Keratinocyte (primary cell): ENCODE measurements at places on chromosomes 16 and 17. TPM values are rescaled to one million over a fixed set of nuclear protein-coding genes. Genes with fewer than 3 reads are reported as not detected.

GRCh38 chr17:59487161-59487873, 78.1 kb upstream of the DHX40 start:
- DNase-seq: no peak

DNA sequence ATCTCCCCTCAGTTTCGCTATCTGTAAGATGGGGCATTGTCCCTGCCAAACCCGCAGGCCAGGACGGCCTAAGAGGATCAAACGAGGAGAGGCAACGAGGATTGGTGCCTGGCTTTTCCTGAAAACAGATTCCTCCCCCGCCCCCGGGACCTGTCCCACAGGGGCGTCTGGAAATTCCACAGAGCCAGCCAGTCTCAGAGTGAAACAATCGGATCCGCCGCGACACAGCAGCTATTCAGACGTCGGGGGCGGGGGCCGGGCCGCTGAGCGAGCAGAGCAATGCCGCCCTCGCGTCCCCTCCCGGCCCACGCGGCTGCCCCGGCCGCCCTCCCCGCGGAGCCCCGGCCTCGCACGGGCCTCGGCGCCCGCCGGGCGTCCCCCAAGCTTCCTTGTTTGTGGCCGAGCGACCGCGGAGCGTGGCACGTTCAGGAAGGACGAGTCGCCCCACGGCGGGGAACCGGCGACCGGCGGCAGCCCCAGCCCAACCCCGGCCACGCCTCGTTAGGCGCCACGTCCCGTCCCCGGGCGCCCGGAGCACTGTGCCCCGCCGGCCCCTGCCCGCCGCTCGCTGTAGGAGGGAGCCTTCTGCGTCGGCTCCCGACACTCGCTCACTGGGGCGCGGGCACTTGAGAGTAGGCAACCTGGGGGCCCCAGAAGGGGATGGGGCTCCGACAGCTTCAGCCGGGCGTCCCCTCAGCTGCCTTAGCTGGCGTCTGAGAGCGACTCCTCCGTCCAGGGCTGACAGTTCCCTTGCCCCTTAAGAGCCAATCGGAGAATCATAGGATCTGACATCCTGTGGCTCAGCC, 29.6 kb upstream of the PHOSPHO1 start:
- no peak for DNase-seq

Gene PDILT
- not detected in 3 replicates for polyA plus RNA-seq

GRCh38 chr17:40483679-40484078, 17.7 kb downstream of the TNS4 start:
- DNase-seq: peak; percentile 49

DNA sequence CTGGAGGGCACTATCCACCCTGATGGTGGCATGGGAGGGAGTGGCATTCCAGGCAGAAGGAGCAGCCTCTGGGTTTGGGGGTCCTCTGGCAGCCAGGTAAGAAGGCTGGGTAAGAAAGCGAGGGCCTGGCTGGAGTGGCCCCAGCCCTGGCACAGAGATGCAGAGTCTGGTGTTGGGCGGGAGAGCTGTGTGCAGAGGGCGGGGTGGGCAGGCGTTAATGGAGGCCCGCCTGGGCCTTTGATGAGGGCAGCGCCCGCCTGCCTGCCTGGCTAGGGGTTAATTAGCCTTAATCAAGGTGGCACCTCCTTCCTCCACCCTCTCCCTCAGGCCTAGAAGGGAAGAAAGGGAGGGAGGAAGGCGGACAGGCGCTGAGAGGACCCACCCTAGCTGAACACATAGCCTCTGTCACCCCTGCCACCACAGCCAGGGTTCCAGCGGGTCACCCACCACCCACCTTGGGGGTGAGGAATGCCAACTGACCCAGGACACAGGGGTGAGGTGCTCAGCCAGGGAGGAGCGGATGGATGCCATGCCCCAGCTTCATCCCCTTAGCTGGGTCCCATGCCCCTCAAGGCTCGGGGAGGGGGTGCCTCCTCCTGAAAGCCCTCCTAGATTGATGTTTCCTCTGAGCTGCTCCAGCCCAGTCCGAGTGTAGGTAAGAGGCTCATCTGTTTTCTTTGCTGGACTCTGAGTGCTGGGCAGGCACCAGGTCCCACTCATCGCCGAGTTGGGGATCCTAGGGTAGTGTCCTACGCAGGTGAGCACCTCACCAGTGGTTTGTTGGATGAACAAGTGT, 13.4 kb upstream of the FAM83G start:
- no peak for DNase-seq

- no peak for DNase-seq
Measured at GRCh38 chr17:72477491-72477890, 356.7 kb downstream of the SOX9 start.

DNA sequence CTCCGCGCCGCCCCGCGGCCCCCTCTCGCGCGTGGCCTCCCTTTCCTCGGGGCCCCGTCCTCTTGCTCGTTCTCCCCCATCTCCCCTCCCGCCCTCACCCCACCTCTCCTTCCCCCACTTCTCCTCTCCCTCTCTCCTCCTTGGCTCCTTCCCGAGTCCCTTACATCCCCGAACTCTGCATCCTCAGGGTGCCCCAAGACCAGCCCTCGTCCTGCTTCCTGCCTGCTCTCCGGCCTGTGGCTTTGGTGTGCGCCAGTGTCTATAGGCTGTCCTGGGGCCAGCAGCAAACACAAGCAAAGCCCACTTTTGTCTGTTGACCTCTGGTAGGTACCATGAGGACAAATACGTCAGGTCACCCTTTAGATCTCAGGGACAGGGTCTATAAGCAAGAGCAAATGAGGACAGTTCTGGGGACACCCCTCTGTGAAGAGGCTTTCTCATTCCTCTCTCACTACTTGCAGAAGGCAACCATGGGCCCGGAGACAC, 284 bp upstream of the COPZ2 start:
- no peak for DNase-seq

- DNase-seq: no peak
Measured at GRCh38 chr16:89764711-89765201, 43.4 kb downstream of the ZNF276 start.

Gene MYH11
- not detected in 3 replicates for polyA plus RNA-seq

Gene PRAC1
- polyA plus RNA-seq: not detected in 3 replicates

GRCh38 chr16:51565184-51565583, 414.1 kb upstream of the SALL1 start:
- DNase-seq: no peak

Gene CCT6B
- 0.65 to 1.4 TPM (median 1.1 TPM) in 3 replicates for polyA plus RNA-seq

DNA sequence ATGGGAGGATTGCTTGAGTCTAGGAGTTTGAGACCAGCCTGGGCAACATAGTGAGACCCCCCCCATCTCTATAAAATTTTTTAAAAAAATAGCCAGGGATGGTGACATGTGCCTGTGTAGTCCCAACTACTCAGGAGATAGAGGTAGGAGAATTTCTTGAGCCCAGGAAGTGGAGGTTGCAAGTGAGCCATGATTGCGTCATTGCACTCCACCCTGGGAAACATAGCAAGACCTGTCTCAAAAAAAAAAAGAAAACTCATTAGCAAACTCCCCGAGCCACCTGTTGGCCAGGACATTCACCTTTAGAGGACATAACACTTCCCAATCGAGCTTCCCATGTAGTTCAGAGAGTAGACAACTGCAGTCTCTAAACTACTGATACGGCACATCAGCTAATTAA, 274.2 kb downstream of the ABCC12 start:
- DNase-seq: no peak

Gene PLD6
- 0.99 to 1.6 TPM (median 1.2 TPM) in 3 replicates for polyA plus RNA-seq

GRCh38 chr17:51764387-51764971, 394.0 kb downstream of the CA10 start:
- peak; percentile 30 for DNase-seq

Gene SYT17
- 0.04 to 0.23 TPM in 2 of 3 replicates, not detected in the other for polyA plus RNA-seq

GRCh38 chr16:23227529-23227928, 45.0 kb downstream of the SCNN1G start:
- DNase-seq: no peak

Gene GNGT2
- polyA plus RNA-seq: not detected in 3 replicates

- DNase-seq: no peak
Measured at GRCh38 chr16:82945420-82946101, 318.8 kb downstream of the CDH13 start.

DNA sequence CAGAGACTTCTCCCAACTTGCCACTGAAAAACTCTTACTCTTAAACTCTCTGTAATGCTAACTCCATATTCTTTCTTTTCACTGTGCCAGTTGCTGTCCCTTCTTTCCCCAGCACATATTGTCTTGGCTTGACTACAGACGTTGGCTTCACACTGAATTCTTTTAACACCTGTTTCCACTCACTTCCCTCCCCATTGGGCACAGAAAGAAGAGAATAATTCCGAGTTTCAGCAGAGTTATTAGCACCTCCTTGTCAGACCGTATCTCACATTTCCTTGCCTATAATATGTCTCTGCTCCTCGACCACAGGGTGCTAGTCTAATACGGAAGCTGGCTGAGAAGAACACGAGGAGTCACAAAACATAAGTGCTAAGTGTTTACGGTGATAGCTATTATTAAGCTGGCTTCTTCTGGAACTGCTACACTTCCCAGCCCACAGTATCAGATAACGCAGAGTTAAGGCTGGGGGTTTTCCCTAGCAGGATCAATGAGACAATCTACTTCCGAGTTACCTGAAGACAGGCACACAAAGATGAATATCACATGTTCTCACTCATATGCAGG, 188.5 kb upstream of the CDH8 start:
- DNase-seq: no peak

GRCh38 chr16:72787130-72787513, 260.8 kb downstream of the ZFHX3 start:
- no peak for DNase-seq

GRCh38 chr17:60160829-60161501, 11.2 kb downstream of the CA4 start:
- DNase-seq: no peak

- DNase-seq: no peak
Measured at GRCh38 chr16:3149630-3150345, 15.0 kb downstream of the ZNF213 start.

- no peak for DNase-seq
Measured at GRCh38 chr17:66304304-66305174, 2.1 kb downstream of the PRKCA start.

GRCh38 chr17:81916234-81917001, 1.6 kb downstream of the SIRT7 start:
- DNase-seq: no peak

GRCh38 chr16:84156342-84156784, 11.3 kb downstream of the DNAAF1 start:
- no peak for DNase-seq

DNA sequence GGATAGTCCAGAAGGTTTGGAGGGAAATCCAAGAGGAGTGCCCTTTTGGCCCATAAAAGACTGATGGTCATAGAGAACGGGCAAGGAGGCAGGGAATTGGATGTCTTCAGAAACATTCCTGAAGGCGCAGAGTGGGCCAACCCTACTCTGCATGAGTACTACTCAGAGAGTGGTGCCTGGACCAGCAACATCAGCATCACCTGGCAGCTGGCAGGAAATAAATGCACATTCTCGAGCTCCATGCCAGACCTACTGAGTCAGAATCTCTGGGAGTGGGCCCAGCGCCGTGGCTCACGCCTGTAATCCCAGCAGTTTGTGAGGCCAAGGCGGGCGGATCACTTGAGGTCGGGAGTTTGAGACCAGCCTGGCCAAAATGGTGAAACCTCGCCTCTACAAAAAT, 27.1 kb upstream of the SLC39A11 start:
- DNase-seq: no peak

- no peak for DNase-seq
Measured at GRCh38 chr17:37543637-37544052, 54.0 kb downstream of the DUSP14 start.

Gene MPV17L
- 0.39 to 0.48 TPM (median 0.40 TPM) in 3 replicates for polyA plus RNA-seq

Gene TPSG1
- polyA plus RNA-seq: not detected in 3 replicates

Gene IGF2BP1
- under 0.01 TPM in 1 of 3 replicates, not detected in the others for polyA plus RNA-seq

- DNase-seq: peak; percentile 70
Measured at GRCh38 chr17:28033972-28034714, 8.3 kb upstream of the NLK start.

Gene TMEM88
- 0.14 to 0.45 TPM (median 0.24 TPM) in 3 replicates for polyA plus RNA-seq

- DNase-seq: no peak
Measured at GRCh38 chr16:86227801-86228200, 282.5 kb upstream of the FOXF1 start.

Gene TMC8
- polyA plus RNA-seq: 0.14 to 0.41 TPM (median 0.40 TPM) in 3 replicates

Gene HS3ST3B1
- polyA plus RNA-seq: 3.7 to 5.6 TPM (median 3.9 TPM) in 3 replicates

DNA sequence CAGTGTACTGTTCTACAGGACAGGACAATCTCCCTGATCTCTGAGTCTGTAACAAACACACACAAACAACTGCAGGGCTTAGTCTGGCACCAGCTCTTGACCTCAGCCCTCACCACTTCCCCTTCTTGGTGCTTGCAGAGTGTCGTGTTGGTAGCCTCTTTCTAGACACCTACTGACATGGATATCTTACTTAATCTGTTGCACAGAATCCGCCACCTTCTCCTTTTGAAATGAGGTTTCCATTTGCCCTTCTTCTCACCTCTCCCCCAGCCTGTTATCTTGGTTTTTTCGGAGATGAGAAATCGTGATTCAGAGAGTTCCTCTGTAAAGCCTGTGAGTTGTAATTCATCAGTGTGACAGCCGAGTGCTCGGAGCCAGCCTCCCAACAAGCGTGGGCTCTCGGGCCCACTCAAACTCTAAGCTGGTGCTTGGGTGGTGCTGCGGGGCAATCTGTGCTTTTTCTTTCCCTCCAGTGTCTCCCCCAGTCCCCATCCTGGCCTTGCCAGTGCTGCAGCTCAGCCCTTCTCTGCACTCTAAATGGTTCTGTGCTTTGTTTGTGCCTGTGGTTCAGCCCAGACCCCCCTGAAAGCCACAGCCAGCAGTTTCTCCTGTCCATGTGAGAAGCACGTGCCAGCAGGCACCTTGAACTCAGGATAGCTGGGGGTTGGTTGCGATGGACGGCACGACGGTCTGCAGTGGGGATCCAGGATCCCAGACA, 28.1 kb downstream of the KIAA0513 start:
- no peak for DNase-seq

GRCh38 chr16:88008840-88009239, 57.6 kb downstream of the BANP start:
- no peak for DNase-seq
